Stimulated activated CD8-positive, alpha-beta memory T cell treated with anti-CD3 and anti-CD28 coated beads, Interleukin-4, amount 100 ng/mL, for 48 hours (primary cell): ENCODE measurements at places on chromosomes 13 and 19.
A peak's percentile ranks its signal among the peaks of the same experiment; 100 is the strongest.

GRCh38 chr13:106468744-106469590 lies 66.5 kb downstream of the EFNB2 start:
- DNase-seq = no peak

- DNase-seq = no peak
Observed at GRCh38 chr13:86655561-86655960, 856.3 kb upstream of the SLITRK6 start.

DNA sequence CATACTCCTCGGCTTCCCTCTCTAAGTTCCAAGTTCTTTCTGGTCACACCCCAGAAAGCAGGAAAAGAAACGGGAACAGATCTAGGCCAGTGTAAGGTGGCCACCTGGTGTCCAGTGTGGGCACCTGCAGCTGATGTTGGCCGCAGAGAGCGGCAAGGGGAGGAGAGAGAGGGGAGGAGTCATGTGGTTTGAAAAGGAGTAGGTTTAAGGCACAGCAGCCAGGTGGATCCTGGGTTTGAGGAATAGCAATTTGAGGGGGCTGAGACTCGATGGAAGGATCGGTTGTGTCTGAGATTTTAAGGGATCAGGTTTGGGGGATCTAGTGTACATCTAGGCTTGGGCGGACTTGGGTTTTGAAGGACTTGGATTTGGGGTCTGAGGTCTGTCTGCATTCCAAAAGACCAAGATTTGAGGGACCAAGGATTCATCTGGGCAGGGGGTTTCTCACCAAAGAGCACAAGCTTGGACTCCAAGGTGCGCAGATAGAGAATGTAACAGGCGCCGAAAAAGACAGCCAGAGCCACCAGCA lies 1.2 kb downstream of the RABAC1 start:
- DNase-seq = peak; percentile 58

DNA sequence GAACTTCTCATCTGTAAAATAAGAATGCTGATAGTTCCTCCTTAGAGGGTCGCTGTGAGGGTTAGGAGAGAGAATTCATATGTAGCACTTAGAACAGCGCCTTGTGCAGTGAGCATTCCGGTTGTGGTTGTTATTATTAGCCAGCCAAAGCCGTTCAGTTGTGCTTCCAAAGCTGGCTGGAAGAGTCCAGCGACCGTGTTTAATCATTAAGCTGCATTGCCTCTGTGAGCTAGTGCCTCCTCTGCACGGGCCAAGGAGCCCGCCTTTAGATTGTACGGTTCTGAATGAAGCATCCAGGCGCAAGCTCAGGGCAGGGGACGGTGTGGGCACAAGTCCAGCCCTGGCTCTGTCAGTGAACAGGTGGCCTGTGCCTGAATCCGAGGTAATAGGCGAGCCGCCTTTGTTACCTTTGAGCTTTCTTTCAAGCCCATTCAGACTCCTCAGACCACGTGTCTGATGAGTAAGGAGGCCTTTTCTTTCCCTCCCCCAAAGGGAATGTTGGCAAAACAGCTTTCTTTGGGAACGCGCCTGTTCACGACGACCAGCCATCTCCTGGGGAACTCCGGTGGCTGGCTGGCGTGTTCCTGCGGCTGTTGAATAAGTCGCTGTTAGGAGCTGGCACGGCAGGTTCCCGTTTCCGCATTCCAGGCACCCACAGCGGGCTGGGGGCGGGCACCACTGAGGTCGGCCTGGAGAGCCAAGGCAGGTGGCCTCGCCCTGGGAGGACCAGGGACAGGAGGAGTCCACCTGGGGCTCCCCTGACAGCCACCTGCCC lies 25.1 kb downstream of the SIPA1L3 start:
- DNase-seq = no peak
